Neuronal stem cell (in vitro differentiated cells): ENCODE measurements at places on chromosomes 6 and 20.

- no peak for DNase-seq
These were observed 208.3 kb downstream of the LY86 start for GRCh38 chr6:6796818-6797217.

- DNase-seq = no peak
These were observed 50.2 kb upstream of the NOP56 start for GRCh38 chr20:2602046-2602735.

GRCh38 chr6:26033085-26033940, 53.9 kb upstream of the HFE start:
- DNase-seq = peak; percentile 83

- DNase-seq = no peak
These were observed 100.7 kb upstream of the SULF2 start for GRCh38 chr20:47885909-47886453.

DNA sequence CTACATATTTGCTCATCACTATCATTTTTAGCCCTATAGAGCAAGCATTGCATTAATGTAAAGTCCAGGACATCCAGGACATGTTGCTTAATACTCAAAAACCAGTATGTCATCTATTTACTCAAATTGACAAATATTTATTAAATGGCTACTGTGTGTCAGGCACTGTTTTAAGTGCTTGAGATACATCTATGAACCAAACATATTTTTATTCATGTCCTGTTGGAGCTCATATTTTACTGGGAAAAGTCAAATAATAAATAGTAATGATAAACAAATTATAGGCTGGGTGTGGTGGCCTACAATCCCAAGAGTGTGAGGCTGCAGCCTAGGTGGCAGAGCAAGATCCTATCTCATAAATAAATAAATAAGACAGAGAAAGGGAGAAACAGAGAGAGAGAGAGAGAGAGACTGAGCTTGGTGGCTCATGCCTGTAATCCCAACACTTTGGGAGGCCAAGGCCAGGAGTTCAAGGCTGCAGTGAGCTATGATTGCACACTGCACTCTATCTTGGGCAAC, 227.9 kb downstream of the GJA1 start:
- DNase-seq = no peak
